ENCODE measurements at places on chromosomes 5 and 9.

GRCh38 chr9:27352457-27353165 lies 55.7 kb upstream of the EQTN start:
- no peak for DNase-seq

DNA sequence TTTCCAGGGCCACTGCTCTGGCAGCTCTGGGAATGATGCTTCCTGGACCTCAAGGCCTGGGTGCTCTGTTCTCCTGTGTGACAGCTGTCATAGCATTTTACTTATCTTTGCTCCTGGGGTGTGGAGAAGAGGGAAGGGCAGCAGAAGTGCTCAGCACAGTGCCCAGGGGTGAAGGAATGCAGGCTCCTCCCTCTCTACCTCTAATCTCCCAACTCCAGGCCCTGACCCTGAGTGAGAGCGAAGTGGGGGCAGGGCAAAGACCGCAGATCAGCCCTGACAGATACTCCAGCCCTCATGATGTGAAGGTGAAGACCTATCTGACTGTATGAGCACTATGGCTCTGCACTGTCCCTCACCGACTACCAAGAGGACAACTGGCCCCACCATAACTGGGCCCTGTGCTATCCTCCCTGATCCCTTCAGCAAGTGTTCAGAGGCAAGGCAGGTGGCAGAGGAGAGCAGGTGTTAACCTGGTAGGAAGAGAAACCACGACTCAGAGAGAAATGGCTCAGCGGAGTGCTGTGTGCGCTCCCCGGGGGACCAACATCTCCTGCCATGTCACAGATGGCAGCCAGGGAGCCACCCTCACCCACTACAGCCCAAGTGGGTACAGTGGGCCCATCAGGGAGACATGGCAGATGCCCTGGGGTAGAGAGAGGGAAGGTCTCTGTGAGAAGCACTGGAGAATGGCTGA lies 16.8 kb downstream of the ACSL6 start:
- DNase-seq = no peak

- DNase-seq = no peak
Observed at GRCh38 chr9:132283165-132283564, 71.6 kb downstream of the SETX start.

DNA sequence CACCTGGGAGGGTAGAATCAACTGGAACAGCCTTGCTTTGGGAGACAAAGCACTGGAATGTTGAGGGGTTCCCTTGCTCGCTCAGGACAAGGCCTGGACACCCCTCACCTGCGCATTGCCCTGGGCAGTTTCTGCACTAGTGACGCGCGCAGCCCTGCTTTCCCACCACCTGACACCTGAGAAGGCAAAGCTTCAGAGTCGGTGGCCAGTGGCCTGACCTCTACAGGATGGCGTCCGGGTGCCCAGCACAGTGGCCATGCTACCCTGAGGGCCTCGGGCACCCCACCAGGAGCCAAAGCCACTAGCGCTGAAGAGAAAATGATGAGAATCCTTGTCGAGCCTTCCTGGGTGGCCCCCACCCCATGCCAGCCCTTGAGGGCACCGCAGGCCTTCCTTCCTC lies 161.3 kb downstream of the OLFM1 start:
- no peak for DNase-seq

Data from CD4-positive, alpha-beta T cell treated with Interleukin-15 for 4 hours (primary cell).